ENCODE measurements at places on chromosomes 11 and 22. TPM values are rescaled to one million over a fixed set of nuclear protein-coding genes. Genes with fewer than 3 reads are reported as not detected.

DNAJC4 gene
- 95.0 TPM for total RNA-seq

PAMR1 gene
- 11.9 TPM for total RNA-seq

HDAC10 gene
- 165 TPM for total RNA-seq

OR5A1 gene
- total RNA-seq = not detected

MEI1 gene
- total RNA-seq = 6.0 TPM

KCNJ11 gene
- not detected for total RNA-seq

MRGPRE gene
- not detected for total RNA-seq

PDGFB gene
- total RNA-seq = 1.8 TPM

C2CD3 gene
- 16.8 TPM for total RNA-seq

SEPTIN5 gene
- total RNA-seq = 6.0 TPM

NEU3 gene
- 6.0 TPM for total RNA-seq

SMC1B gene
- total RNA-seq = not detected

RPLP2 gene
- 560 TPM for total RNA-seq

ANGPTL5 gene
- not detected for total RNA-seq

RFPL3 gene
- total RNA-seq = not detected

SERPIND1 gene
- total RNA-seq = not detected

PGM2L1 gene
- 1.2 TPM for total RNA-seq

FXYD6 gene
- total RNA-seq = 41.3 TPM

MLC1 gene
- total RNA-seq = not detected

CTSW gene
- total RNA-seq = 1.9 TPM

CHST1 gene
- 11.6 TPM for total RNA-seq

MYOD1 gene
- total RNA-seq = not detected

DGKZ gene
- 232 TPM for total RNA-seq

GDPD4 gene
- not detected for total RNA-seq
